NT2/D1 (cell line): ENCODE measurements at places on chromosomes 2 and 18.

- DNase-seq: no peak
Measured at GRCh38 chr2:114543236-114543766, 100.9 kb downstream of the DPP10 start.

- no peak for DNase-seq
Measured at GRCh38 chr18:49966090-49966489, 152.8 kb upstream of the ACAA2 start.

- DNase-seq: no peak
Measured at GRCh38 chr2:229920011-229920641, 1.7 kb downstream of the TRIP12 start.

- no peak for DNase-seq
Measured at GRCh38 chr2:86484385-86484784, 43.2 kb downstream of the KDM3A start.

DNA sequence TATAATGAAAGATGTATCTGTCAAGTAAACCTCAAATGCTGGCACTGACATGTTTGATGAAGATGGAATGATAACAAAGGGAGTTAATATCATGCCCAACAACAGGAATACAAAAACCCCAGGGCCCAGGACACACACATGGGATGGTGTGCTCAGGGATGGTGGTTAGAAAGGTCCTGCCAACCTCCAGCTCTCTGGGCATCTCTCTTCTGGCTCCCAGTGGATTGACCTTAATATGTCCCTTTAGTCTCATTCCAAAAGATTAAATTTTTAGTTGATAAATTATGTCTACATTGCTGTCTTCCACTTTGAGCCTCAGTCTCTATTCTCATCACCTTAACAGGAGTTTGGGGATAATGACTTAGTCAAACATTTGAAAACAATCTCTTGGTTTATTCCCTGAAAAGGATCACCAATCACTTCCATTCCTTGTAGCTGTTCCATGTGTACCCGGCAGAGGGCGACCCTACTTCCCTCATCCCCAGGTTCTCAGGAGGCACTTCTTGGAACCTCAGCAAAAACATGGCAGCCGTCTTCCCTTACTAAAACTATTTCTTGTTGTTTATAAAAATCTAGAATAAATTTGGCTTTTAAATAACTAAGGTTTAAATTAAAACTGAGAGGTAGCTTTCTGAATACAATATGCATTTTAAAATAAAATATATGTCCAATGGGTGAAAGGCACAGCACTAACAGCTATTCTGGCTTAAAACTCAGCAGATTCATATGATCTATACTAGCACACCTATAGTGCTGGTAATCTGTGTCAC is 29.6 kb downstream of the MCEE start:
- peak; percentile 49 for DNase-seq

DNA sequence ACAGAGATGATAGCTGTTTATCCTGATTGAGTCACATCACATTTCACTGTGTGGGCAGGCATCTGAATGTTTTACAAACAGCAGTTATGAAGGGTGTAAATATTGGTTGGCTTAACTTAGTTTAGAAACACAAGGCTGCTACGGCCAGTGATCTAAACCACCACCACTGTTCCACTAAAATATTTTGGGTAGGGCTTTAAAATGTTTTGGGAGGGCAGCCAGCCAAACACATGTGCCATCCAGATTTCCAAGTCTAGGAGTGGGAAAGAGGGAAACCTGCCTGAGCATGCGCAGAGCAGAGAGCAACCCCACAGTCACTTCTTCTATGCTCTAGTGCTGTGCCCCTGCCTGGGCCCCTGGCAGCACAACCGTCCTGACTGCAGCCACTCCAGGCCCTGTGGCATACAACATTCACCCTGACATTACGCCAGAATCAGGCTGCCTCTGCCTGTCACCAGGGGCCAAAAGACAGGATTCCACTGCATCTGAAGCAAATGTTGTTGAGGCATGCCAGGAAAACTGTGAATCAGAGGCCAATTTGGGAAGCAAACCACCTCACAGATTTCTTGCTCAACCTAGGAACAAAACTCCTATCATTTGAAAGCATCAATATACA is 74.8 kb upstream of the COL5A2 start:
- DNase-seq: no peak

GRCh38 chr2:84846741-84847142 is 34.1 kb downstream of the TRABD2A start:
- DNase-seq: no peak

GRCh38 chr2:236569573-236569973 is at the start of gene ACKR3:
Gene ACKR3, plus strand, starts transcription at chr2:236569825. Its CDS starts 10,641 bp downstream, at chr2:236580466.
- DNase-seq: peak; percentile 76

GRCh38 chr2:105919191-105919811 is 174.6 kb downstream of the NCK2 start:
- DNase-seq: no peak

- no peak for DNase-seq
Measured at GRCh38 chr2:19178175-19178574, 180.2 kb downstream of the OSR1 start.

DNA sequence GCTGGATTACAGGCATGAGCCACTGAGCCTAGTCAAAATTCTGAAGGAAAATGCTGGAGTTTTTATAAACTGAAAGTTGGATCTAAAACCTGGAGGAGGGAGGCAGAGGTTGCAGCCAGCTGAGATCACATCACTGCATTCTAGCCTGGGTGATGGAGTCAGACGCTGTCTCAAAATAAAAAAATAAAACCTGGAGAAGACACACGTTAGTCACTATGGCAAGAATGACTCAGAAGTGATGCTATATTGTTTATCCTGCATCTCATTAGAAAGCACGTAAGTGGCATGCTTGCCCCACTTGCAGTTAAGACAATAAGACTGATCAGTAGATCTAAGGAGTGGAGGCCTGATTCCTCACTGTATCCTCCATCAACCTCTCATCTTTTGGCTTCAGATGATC is 106.6 kb upstream of the STON1 start:
- no peak for DNase-seq

GRCh38 chr2:228945710-228946109 is 325.4 kb downstream of the PID1 start:
- DNase-seq: no peak

DNA sequence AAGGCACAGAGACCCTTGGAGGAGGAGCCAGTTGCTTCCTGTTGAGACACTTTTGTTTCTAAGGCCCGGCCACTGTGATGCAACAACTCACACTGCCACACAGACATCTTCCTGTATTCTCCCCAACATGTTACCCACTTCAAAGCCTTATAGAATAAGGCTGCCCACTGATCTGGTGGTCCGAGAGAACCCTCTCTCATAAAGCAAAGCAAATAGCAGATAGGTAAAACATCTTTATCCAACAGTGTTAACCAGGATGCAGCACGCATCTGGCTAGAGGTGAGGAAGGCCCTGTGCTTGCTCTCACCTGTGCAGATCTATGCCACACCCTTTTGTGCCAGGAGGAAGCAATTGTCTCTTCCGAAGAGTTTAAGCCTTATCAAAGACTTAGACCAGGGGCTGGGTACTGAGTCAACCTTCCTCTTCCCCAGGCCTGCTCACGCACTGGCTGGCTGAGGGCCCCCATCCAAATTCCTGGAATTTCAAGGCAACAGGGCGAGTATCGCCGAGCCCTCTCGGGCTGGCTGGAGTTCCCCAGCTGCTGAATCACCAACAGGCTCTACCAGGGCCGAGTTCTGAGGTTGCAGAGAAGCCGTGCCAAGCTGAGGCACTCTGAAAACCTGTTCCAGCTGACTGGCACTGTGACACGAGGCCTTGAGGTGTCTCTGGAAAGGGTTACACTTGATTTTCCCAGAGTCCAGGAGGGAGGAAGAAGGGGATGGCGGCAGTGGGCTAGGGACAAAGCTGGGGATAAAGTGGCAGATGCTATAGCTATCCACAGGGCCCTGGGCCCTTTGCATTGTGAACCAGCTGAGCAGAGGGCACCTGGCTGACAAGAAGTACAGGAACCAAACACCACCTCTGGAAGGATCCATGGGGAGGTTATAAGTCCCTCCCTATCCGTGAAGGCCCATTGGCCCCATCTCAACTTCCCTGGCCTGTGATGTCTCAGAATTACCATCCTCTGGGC is 29.3 kb downstream of the TGFA start:
- DNase-seq: peak; percentile 42

DNA sequence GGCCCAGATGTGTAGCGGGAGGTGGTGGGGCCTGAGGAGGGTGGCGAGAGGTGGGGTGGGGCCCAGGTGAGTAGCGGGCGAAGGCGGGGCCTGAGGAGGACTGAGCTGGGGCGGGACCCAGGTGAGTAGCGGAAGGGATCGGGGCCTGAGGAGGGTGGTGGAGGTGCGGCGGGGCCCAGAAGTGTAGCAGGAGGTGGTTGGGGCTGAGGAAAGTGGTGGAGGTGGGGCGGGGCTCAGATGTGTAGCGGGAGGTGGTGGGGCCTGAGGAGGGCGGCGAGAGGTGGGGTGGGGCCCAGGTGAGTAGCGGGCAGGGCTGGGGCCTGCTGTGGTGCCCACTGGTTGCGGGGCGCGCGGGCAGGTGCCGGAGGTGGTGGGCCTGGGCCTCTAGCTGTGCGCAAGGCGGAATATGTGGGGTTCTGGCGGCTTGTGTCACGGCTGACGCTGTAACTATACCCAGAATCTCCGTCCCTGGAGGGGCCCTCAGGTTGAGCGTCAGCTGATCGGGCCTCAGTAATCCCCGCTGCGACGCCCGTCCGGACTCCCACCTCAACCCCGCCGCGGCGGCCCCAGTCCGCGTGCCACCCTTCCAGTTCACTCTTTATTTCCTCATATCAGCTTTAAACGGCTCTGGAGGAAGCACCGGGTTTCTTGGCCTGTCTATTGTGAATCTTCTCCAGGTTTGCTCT is 866 bp upstream of the SF3B6 start:
- DNase-seq: no peak

DNA sequence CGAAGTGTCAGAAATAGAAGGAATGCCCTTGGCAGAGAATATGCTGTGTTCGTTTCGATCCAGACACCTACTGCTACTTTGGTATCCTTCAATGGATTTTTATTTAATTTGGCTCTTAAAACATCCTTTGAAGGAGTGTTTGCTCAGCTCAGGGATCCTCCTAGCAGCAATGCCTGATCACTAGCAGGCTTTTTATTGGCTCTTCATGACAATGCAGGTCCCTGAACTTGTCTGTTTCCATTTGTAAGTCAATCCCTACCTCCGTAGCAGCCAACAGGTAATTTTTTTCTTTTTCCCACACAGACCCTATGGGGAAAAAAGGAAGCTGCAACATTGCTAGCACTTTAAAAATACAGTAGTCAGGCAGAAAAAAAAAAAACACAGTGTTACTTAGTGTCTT is 366.2 kb upstream of the LRRTM1 start:
- no peak for DNase-seq

DNA sequence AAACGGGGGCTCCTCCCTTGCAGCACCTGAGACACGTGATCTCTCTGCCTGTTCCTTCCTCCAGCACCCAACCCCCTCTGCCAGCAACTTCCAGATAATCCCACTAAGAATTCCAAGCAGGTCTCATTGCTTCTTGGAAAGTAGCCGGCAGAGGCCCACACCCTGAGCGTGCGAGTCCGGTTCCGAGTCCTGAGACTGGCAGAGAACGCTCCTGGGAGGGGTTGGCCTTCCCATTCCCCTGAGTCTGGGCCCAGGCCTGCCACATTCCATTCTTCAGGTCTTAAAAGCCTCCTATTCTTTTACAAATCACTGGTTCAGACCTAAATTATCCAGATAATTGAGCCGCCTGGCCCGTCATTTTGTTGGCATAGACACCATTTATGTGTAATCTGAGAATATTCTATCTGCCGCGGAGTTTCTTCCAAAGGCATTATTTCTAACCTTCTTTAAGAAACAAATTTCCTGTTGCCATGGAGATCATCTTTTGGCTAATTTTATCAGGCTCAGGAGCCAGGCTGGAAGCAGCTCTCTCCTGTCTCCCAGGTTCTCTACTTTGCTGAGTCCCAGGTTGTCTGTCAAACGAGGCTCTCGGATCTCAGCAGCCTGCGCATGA is 165.4 kb downstream of the MYCN start:
- peak; percentile 97 for DNase-seq

- no peak for DNase-seq
Measured at GRCh38 chr2:128145651-128146050, 54.7 kb downstream of the UGGT1 start.

- DNase-seq: peak; percentile 15
Measured at GRCh38 chr2:215271446-215271845, 40.4 kb upstream of the ATIC start.

GRCh38 chr2:176733698-176734430 is 464.6 kb downstream of the MTX2 start:
- DNase-seq: no peak

GRCh38 chr2:147222506-147222905 is 622.3 kb upstream of the ACVR2A start:
- DNase-seq: no peak

GRCh38 chr2:207144173-207144785 is 21.5 kb downstream of the KLF7 start:
- no peak for DNase-seq

GRCh38 chr2:207619764-207620203 is 5.4 kb downstream of the METTL21A start:
- DNase-seq: no peak

DNA sequence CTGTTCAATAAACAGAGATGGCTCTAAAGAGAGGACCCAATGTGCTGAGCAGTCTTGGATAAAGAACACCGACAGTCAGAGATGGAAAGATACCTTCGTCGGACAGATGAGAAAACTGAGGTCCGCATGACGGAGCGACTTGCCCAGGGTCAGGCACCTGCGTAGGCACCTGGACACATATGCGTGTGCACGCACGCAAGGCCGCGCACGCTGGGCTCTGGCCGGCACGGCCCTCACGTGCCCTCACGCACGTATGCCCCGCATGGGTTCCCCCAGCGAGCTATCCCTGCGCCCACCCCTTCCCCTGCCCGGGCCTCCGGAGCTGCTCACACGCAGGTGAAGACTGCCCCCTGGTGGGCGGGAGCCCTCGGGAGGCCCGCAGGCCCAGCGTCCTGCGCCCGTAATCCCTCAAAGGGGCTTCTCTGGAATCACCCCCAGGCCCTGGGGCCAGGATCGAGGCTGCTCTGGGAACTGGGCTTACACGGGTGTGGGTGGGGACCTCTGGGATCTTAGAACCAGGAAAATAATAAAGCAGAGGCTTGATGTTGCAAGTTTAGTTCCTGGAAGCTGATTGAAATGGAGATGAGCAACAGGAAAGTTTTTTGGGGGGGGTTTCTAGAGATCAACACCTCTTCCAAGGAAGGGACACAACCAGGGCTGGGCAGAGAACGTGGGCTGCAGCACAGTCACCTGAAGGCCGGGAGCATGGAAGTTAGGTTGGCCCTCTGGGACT is 246.3 kb downstream of the TNS1 start:
- peak; percentile 72 for DNase-seq

GRCh38 chr2:155651851-155652250 is 680.7 kb downstream of the NR4A2 start:
- DNase-seq: no peak

DNA sequence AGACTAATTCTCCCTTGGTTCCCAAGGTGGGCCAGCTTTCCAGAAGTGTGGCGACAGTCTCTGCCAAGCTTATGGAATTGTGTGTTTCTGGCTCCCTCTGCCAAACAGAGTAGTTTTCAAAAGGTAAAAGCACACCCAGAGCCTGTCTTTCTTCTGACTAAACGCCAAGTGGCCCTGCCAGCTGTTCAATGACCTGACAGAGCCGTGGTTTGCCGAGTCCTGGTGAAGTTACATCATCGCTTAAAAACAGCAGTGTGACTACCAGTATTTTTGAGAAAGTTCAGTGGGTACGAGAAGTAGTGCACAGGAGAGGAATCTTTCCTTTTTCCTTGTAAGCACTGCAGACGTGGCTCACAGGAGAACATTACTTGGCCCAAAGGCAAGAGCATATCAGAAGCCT is 1.9 kb downstream of the PER2 start:
- DNase-seq: no peak

- no peak for DNase-seq
Measured at GRCh38 chr2:127531221-127531648, 4.2 kb upstream of the MYO7B start.

- DNase-seq: no peak
Measured at GRCh38 chr2:64869126-64869525, 120.1 kb upstream of the SLC1A4 start.
